Fibroblast of lung (primary cell): ENCODE measurements at places on chromosomes 12 and 14.

DNA sequence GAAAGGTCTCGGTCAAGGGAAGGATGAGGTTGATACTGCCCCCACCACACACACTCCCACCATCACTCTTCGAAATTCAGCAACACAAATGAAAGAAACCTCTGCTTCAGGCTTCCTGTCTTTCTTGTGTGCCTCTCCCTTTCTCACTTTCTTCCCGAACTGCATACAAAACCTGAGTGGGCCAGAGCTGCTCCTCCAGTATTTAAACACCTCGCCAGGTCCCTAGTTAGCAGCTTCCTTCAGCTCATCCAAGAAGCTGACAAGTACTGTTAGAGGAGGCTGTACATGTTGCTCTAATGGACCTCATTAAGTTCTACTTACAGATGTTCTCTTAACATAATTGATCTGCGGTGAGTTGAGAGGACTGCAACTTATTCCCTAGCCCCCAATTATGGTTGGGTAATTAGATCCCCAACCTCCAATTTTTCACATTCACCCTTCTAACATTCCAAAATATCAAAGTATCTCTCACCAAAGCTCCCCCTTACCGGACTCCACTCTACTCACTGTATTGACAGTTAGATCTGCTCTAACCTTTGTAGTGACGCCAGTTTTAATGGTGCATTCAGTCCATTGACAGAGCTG is 4.1 kb upstream of the LMO3 start:
- DNase-seq, result no peak

DNA sequence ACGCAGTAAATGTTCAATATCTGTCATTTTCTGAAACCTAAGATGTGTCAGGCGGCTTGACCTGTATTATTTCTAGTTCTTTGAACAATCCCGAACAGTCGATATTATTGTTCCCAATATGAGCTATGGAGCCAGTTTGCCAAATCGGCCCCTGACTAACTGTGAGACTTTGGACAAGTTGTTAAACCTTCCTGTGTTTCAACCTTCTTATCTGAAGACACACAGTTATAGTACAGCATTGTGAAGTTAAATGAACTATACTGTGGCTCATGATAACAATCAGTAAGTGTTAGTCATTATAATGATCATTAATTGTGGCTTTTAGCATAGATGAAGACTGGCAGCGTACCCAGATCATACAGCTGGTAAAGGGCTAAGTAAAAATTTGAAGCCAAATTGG is 23.4 kb downstream of the DDX47 start:
- DNase-seq, result no peak

DNA sequence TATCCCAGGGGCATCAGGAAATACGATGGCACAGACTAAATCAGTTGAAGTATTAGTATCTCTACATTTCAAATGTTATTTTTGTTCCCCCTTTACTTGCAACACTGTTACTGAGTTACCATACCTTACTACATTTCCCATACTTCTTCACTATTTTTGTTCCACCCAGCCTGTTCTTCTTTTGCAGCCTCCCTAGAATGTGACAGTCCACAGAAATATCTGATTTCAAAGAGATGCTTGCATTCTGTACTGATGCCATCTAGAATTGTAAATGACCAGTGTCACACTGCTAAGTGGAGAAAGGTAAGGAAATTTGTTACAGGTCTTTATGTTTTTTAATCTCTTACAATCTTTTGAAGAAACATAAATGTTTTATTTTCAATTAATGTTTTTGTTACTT is 279.9 kb downstream of the CCER1 start:
- no peak for DNase-seq

- DNase-seq, result no peak
Observed at GRCh38 chr12:89033062-89033461, 319.2 kb downstream of the DUSP6 start.

DNA sequence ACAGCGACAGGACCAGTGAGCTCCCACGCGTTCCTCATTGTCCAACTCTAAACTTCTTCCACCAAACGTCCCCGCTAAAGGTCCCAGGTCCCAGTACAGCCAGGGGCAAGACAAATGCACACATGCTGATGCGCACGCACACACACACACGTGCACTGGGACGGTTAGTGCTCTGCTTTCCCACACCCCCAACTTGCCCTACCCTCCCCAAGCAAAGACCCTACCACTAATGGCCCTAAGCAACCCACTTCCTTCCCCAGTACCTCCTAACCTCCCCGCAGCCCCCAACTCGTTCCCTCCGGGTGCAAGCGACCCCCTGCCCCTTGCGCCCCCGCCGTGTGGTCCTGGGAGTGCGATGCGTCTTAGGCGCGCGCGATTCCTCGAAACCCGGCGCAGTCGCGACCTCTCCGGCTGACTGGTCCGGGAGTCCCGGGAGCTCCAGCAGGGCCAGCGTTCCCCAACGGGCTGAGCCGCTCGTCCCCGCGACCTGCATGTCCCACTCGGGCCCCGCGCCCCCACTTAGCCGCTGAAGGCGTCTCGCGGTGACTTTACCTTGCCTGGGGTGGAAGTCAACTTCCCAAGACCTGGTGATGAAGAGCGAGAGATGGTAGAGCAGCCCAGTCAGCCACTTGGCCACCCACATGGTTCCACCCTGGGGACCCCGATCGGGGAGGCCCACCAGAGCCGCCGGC is 578 bp downstream of the ADAMTS20 start:
- no peak for DNase-seq
